Calu3 (cell line): ENCODE measurements at places on chromosomes 5 and 9. TPM values are rescaled to one million over a fixed set of nuclear protein-coding genes. Genes with fewer than 3 reads are reported as not detected.

The PCDHB9 gene
- 2.4 and 3.5 TPM in 2 replicates for total RNA-seq

DNA sequence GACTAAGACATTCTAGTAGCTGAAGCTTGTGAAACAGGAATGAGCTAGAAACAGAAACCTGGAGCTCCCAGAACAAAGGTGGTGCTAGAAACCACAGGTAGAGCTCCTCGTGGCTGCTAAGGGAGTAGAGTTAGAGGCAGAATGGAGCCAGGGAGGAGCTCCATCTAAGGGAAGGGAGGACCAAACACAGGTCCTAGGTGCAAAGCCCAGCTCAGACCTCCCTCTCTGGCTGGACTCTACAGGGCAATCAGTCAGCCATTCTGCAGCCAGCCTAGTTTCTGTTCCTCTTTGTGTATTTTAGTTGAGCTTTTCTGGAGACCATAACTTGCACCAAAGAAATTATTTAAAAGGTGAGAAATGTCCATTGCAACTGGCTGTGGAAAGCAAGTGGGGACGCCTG lies 70.4 kb downstream of the CRB2 start:
- DNase-seq: no peak

GRCh38 chr5:173075137-173075843 lies 19.1 kb downstream of the CREBRF start:
- no peak for DNase-seq

DNA sequence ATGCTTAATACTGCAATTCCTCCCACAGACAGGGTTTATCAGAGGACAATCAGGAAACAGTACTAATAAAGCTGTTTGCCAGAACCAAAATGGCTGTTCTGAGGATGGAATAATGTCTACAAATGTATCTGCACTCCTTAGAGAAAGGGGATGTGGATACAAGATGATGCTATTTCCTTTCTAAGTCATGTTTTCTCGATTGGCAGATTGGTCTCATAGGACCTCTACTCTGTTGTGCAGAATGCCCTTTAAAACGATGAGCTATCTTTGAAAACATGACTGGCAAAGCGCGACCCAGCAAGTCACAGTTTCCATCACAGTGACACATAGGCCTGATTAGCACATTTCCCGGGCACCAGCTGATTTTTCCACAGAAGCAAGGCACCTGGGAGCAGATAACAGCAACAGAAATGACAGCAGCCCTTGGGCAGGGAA lies 54.0 kb downstream of the AOPEP start:
- DNase-seq: no peak

DNA sequence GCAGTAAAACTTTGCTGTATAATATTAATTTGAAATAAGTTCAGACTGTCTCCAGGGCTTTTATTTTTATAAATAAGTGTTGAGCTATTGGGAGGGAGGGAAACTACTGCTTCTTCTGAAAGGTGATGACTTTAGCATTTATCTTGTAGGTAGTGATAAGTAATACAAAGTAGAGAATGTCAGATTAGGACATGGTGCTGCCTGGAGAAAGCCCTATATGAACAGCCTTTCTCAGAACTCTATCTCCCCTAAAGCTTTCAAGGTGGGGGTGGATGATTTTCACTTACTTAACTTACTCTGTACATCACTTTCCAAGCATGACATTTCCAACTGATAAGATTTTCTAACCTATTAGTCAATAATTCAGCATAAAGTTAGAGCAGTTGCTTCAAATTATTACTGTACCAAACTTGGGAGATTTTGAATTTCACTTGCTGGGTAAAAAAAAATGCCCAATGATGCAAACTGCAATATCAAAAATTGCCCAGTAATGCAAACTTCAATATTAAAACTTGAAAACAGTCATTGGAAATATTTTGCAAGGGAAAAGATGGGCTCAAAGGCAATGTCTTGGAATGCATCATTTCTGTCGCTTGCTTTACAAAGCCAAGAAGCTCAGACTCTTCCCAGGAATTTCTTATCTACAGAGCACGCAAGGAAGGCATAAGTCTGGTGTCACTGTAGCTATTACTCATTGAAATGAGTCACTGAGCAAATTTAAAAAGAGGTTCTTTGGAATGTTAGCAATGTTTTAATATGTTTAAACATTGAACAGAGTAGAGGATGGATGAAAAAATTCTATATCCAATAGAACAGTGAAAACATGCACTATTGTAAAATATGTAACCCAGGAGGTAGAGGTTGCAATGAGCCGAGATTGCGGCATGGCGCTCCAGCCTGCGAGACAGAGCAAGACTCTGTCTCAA lies 569.5 kb downstream of the PSAT1 start:
- no peak for DNase-seq

DNA sequence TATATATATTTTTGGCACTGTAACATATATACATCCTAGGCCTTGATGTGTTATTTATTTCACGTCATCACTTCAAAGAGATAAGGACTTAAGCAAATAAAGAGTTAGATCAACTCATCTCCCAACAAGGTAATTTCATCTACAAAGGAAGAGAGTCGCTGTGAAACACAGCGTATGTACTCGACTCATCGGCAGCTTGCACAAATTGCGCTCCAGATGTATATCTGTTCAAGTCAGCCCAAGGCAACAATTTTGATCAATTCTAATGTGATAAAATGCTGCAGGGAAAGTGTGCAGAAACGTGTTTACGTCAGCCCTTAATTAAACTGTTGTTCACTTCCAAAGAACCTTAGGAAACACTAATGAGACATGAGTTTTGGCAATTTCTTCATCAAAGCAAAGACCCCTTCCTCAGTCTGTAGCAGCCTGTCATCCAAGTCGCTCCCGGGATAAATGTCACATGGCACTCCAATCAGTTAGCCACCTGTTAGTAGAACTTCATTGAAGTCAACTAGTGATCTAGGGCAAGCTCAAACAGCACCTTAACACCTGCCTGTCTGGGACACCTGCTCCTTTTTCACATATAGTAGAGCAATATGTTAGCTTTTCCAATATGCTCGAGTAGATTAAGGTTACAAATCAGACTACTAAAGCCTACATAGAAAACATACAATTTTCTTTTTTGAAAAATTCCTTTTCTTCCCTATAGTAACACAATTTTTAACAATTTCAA lies 182.4 kb downstream of the NFIB start:
- no peak for DNase-seq

GRCh38 chr9:123408313-123409262 lies 52.6 kb downstream of the CRB2 start:
- no peak for DNase-seq

GRCh38 chr5:176884571-176884890 lies 14.6 kb downstream of the HK3 start:
- DNase-seq: no peak
